ENCODE measurements at places on chromosomes 16 and 17.

GRCh38 chr17:79633154-79633553 is 22.3 kb upstream of the RBFOX3 start:
- DNase-seq, result no peak

DNA sequence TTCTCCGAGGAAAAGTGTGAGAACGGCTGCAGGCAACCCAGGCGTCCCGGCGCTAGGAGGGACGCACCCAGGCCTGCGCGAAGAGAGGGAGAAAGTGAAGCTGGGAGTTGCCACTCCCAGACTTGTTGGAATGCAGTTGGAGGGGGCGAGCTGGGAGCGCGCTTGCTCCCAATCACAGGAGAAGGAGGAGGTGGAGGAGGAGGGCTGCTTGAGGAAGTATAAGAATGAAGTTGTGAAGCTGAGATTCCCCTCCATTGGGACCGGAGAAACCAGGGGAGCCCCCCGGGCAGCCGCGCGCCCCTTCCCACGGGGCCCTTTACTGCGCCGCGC is at the start of gene ERBB2:
TSS of gene ERBB2 (plus strand) at position 247 of the 330 bp plus-strand sequence. CDS start 175 bp downstream, outside the sequence.
- no peak for DNase-seq

GRCh38 chr16:63403792-63404191 is 1367.6 kb upstream of the CDH8 start:
- DNase-seq, result no peak

DNA sequence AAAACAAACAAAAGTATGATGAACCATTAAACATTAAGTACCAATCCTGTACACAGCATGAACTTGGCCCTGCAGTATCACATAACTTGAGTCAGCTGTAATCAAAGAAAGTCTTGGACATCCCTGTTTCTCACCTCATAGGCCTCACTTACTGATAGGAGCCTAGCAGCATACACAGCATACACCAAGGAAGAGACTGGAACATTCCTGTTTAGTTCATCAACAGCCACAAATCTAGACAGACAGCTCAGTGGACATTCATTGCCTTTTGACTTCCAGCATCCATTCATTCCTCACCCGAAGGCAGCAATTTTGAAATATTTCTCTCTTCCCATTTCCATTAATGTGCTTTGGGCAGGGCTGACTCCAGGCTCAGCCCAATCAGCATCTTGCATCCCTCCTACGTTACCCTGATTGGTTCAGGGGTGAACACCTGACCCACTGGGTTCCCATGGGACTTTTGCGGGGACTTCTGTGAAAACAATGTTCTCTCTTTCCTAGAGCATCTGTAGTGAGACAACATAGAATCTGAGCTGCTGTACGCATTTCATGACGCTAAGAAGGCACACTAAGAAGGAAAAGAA is 336.7 kb upstream of the ZFHX3 start:
- no peak for DNase-seq

GRCh38 chr16:30619202-30619601 is 9.0 kb upstream of the ZNF689 start:
- DNase-seq, result no peak

GRCh38 chr17:67076290-67076689 is 31.9 kb downstream of the CACNG1 start:
- no peak for DNase-seq

GRCh38 chr17:7136266-7136877 is 21.8 kb upstream of the ASGR2 start:
- DNase-seq, result peak; percentile 73

DNA sequence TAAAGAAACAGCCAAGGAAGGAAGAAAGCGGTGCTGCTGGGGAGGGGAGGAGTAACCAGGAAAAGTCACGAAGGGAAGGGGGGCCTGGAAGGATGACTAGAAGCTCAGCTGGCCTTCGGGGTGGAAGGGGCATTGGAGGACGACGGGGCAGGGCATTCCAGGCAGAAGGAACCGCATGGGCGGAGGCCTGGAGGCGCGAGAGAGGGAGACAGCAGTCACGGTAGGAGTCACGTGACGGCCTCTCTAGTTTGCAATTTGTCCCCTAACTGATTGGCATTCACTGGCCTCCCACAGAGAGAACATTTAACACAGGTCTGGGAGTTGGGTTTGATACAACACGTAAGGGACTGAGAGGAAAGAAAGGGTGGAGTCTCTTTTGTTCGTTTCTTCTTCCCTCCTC is 63.9 kb downstream of the RTN4RL1 start:
- no peak for DNase-seq

DNA sequence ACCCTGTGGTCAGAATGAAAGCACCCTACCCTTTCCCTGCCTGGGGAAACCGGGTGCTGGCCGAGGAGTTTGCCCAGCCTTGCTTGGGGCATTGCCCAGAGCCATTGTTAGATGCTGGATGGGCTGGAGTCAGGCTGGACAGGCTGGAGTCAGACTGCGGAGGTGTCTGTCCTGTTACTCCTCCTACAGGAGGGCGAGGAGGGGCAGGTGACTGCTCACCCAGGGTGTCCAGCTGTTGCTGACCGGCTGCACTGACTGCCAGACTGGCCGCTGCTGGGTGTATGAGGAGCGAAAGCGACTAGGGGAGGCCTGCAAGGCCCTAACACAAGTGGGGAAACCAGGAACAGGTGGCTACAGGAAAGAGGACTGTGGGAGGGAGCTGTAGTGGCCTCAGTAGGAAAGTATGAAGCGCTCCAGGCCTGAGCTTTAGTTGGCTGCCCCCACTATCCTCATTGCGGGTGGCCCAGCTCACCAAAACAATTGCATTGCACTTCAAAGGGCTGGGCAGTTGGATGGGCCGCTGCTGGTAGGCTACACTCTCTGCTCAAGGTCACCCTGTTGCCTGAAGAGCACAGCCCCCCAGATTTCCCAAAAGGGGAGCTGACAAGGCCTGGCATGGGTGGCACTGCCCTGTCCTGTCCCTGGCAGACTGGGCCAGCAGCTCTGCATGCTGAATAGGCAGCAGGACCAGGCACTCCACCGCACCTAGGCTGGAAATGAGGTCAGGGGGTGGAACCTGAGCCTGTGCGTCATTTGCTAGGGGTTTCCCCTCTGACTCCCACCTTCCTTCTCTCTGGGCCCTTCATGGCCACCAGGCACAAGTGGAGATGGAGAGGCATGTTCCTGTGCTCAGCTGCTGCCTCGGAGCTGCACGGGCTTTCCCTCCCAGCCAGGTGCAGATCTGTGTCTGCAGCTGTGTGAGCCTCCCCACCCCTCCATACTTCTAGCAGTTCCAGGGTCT is 18.4 kb downstream of the LDHD start:
- DNase-seq, result peak; percentile 71
